Left kidney (tissue), 8 donors: ENCODE measurements at places on chromosomes 1 and 21.

DNA sequence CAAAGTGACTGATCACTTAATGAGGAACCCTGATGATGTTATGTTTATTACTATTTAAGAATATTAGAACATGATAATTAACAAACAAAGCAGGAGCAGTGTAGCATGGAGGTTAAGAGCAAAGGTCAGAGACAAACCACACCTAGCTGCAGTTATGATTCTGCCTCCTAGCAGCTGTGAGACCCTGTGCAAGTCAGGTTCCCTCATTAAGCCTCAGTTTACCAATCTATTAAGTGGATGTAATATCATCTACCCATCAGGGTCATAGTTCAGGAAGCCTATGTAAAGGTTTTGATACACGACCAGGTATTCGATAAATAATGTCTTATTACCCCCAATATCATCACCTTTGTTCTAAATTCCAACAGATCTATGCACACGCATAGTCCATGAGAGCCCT, 32.0 kb downstream of the DUSP10 start:
- no peak for DNase-seq

GRCh38 chr1:85708829-85709227, 595 bp upstream of the ZNHIT6 start:
- DNase-seq, result no peak

DNA sequence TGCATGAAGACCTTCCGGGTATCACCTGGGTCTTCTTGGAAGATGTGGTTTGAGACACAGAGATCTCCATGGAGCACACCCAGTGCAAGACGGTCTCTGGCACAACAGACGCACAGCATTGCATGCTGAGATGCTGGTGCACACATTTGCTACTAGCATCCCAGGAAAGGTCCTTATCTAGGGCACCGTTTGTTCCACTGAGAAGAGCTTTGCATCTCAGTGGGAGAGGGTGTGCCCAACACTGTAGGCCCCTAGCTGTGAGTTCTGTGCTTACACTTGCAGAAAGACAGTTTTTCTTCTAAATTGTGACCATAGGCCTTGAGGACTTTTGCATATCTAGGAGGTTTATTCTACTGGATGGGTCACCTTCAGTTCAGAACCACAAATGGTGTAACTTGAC, 554.1 kb downstream of the MATN1 start:
- no peak for DNase-seq

- DNase-seq, result no peak
Observed at GRCh38 chr1:63873751-63874150, 99.9 kb downstream of the ROR1 start.

- DNase-seq, result no peak
Observed at GRCh38 chr1:26887125-26887524, 3.0 kb downstream of the GPN2 start.
